ENCODE measurements at places on chromosomes 3 and 15.

DNA sequence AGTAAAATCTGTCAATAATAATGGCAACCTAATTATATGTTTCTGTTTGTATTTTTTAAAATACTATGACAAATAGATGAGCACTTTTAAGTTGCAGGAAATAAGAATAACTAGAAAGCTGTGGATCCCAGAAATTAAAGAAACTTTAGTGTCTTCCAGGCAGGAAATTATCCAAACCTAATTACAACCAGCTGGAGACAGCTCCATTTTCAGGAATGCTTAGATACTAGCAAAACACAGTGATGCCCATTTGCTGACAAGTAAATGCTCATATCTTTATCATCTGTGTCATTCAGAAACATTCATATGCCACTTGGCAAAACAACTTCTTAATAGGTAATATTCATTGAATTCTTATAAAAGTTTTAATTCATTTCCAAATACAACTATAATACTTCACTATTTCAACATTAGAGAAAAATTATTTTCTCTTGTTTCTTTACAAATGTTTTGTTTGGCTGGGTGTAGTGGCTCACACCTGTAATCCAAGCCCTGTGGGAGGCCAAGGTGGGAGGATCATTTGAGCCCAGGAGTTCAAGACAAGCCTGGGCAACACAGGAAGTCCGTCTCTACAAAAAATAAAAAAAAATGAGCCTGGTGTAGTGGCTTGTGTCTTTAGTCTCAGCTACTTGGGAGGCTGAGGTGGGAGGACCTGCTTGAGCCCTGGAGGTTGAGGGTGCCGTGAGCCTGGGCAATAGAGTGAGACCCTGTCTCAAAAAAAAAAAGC is 169.1 kb upstream of the TSPAN3 start:
- DNase-seq = no peak

- DNase-seq = peak; percentile 9
These were observed 173.3 kb upstream of the SNTN start for GRCh38 chr3:63478990-63479660.

DNA sequence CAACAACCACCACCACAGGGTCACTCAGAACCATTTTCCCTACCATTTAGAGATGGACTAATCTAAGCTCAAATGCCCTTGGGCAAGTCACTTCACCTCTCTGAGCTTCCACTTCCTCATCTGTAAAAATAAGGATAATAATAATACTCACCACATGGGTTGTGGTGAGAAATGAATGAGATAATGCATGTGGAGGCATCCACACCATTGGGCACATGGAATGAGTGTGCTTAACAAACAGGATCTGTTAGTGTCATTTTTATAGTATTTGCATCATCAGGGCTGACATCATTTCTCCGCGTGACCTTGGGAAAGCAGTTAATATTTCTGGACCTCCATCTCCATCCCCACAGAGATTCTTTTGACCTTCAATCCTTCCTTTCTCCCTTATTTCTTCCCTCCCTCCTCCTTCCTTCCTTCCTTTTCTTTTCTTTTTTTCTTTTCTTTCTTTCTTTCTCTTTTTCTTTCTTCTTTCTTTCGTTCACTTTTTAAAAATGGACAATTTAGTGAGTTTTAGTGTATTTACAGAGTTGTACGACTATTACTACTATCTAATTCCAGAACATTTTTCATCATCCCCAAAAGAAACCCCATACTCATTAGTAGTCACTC is 7.7 kb upstream of the RFT1 start:
- no peak for DNase-seq

- peak; percentile 75 for DNase-seq
These were observed 52.6 kb upstream of the ADGRG7 start for GRCh38 chr3:100556673-100557310.

- DNase-seq = peak; percentile 82
These were observed 26.5 kb downstream of the PPP2R3A start for GRCh38 chr3:135992072-135992471.
